ENCODE measurements at places on chromosomes 16 and 17.

- DNase-seq, result no peak
Observed at GRCh38 chr17:17766077-17766743, 70.6 kb downstream of the SREBF1 start.

- DNase-seq, result no peak
Observed at GRCh38 chr17:74387365-74388218, 20.3 kb downstream of the GPR142 start.

GRCh38 chr17:38544175-38544838 lies 61.4 kb downstream of the SRCIN1 start:
- DNase-seq, result no peak

DNA sequence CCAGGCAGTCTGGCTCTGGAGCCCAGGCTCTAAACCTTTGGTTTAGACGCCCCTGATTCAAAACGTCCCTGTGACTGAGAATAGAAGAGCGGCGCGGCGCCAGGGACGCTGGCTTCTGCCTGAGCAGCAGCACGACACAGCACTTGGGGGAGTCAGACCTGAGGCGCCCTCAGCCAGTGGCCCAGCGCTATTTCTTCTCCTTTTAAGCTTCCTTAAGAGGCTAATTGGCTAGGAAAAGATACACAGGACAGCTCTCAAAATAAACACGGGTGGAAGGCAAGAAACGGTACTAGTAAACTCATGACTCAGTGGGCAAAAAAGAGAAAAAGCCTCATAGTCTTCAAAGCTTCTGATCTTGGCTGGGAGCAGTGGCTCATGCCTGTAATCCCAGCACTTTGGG lies 34.9 kb downstream of the GTF3C1 start:
- DNase-seq, result no peak

- no peak for DNase-seq
Observed at GRCh38 chr16:65002265-65002664, 119.6 kb downstream of the CDH11 start.

GRCh38 chr16:85991425-85991824 lies 92.5 kb downstream of the IRF8 start:
- DNase-seq, result no peak

DNA sequence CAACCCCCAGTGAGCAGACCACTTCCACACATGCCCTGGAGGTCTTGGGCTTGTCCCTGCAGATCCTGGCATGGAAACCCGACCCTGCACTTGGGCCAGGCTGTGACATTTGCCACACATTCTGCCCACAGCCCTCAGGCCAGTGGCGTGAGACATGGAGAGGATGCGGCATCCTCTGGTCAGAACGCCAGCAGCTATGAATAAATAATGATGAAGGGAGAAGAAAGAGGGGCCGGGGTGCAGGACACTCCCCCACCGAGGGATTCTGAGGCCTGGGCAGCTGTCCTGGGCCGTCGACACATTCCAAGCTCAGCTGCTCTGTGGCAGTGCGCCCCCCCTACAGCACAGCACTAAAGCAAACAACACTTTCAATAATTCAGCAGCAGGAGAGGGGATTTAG lies 148.8 kb downstream of the ENGASE start:
- DNase-seq, result no peak

GRCh38 chr17:15112846-15113617 lies 152.1 kb downstream of the PMP22 start:
- no peak for DNase-seq

GRCh38 chr17:15659663-15660062 lies 24.4 kb downstream of the TRIM16 start:
- DNase-seq, result no peak

DNA sequence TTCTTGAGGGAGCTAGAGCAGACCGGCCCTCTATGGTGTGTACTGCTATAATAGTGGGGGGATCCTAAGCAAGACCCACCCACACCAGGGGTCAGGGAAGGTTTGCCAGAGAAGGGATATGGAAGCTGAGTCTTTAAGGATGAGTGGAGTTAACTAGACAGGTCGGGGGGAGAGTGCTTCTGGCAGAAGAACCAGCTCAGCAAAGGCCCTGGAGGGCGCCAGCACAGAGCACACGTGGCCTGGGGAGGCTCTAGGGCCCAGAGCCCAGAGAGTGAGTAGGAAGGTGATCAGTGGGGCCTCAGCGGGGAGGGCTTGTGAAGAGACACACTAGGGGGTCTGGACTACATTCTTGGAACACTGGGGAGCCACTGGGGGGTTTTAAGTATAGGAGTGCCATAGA lies 21.1 kb downstream of the NGFR start:
- no peak for DNase-seq

DNA sequence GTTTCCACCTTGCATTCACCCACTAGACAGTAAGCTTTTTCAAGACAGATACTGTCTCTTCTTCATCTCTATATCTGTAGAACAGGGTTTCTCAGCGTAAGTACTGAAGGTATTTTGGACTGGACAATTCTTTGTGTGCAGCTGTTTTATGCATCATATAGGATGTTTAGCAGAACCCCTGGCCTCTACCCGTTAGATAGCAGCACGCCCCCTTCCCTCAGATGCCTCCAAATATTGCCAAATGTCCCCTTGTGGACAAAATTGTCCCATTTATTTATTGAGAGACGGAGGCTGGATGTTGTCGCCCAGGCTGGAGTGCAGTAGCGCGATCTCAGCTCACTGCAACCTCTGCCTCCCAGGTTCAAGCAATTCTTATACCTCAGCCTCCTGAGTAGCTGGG lies 263.3 kb upstream of the TBX2 start:
- no peak for DNase-seq

DNA sequence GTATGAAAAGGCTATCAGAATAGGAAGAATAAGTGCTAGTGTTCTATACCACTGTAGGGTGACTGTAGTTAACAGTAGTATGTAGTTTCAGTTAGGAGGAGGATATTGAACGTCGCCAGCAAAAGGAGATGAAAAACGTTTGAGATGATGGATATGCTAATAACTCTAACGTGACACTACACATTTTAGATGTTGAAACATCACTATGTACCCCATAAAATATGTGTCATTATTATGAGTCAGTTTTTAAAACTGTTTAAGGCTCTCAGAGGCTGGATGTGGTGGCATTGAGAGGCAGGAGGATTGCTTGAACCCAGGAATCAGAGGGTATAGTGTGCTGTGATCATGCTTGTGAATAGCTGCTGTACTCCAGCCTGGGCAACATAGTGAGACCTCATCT lies 31.8 kb downstream of the UBN1 start:
- no peak for DNase-seq

DNA sequence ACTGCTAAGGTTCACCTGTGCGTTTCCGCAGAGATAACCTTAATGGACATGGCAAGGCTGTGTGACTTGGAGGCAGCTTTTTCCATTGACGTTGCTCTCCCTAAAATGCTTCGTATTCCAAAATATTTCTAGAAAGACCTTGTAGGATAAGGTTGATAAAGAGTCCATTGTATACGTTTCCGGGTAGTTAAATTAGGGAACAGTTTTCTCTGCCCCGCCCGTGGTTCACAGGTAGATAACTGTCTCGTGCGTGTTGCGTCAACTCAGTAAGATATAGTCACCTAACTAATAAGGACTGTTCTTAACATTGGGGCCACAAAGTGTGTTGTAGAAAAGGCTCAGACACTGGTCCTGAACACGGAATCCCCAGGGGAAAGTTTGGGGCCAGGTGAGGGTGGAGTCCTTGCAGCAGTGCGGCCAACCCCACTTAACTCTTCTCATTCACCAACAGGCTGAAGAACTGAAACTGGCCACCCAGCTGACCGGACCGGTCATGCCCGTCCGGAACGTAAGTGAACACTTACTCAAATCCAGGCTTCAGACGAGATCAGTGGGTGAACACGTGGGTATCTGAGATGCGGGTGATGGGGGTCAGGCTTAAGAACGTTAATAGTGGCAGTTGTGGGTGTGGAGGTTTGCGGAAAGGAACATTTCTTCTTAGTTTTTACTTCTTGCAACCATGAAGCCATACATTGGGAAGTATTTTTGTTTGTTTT lies 1.6 kb downstream of the RPL13 start:
- DNase-seq, result no peak

DNA sequence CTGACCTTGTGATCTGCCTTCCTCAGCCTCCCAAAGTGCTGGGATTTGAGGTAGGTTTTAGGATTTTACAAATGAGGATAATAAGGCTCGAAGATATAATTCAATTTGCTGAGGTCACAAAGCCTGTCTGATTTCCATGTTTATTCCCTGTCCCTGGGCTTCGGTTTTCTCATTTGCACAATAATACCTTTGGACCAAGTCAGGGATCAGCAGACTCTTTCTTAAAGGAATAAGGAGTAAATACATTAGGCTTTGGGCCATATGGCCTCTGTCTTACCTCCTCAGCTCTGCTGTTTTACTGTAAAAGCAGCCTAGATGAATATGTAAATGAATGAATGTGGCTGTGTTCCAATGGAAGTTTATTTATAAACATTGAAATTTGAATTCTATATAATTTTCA lies 442.8 kb downstream of the HS3ST4 start:
- no peak for DNase-seq

- DNase-seq, result no peak
Observed at GRCh38 chr17:65857718-65858117, 296.3 kb upstream of the AXIN2 start.

DNA sequence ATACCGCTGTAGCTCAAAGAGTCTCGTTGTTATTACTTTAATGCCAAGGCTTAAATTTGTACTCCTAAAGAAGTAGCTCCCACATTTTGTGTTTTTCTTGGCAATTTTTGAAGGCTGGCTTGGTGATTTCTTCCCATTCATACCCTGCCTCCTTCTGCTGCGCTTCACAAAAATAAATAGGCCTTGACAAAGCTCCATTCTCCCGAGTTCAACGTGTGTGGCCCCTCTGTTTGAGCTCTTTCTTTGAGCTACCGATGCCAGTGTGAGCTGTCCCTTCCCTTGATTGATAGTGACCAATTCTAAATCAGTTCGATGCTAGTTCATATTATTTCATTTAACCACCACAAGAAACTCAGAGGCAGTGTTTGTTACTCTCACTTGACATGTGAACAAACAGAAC lies 96.8 kb downstream of the MAP2K6 start:
- DNase-seq, result no peak

- DNase-seq, result no peak
Observed at GRCh38 chr16:23893986-23894385, 58.2 kb downstream of the PRKCB start.

GRCh38 chr17:76085066-76085730 lies 6.2 kb downstream of the ZACN start:
- no peak for DNase-seq

- no peak for DNase-seq
Observed at GRCh38 chr17:61291451-61292285, 108.0 kb upstream of the TBX2 start.
